ENCODE measurements at places on chromosomes 4 and X. TPM values are rescaled to one million over a fixed set of nuclear protein-coding genes. Genes with fewer than 3 reads are reported as not detected.

DNA sequence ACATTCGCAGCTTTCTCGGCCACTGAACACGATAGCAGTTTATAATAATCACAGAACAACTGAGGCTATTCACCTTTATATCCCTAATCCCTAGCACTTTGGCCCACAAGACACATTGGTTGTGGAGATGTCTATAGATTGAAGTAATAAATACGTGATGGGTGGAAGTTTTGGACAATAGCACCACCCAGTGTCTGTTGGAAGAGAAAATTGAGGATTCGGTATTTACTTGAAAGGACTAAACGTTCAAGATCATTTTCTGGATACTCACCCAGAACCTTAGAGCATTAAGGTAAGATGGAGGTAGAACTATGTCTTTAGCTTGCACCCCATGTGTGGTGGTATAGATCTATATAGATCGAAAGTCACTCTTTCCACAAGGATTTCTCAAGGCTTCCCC lies 787 bp upstream of the TMSB15A start:
- no peak for ATAC-seq

Gene NXF2
- not detected for total RNA-seq

GRCh38 chr4:73864365-73864764 lies 4.8 kb upstream of the CXCL1 start:
- peak; percentile 8 for ATAC-seq

- ATAC-seq, result peak; percentile 97
Observed at GRCh38 chr4:138919094-138919936, 96.3 kb upstream of the NOCT start.

GRCh38 chr4:169675825-169676224 lies 55.4 kb downstream of the CLCN3 start:
- ATAC-seq, result no peak

- no peak for ATAC-seq
Observed at GRCh38 chr4:122686691-122687090, 45.8 kb upstream of the BBS12 start.

- ATAC-seq, result no peak
Observed at GRCh38 chr4:170697845-170698244, 608.1 kb upstream of the AADAT start.

DNA sequence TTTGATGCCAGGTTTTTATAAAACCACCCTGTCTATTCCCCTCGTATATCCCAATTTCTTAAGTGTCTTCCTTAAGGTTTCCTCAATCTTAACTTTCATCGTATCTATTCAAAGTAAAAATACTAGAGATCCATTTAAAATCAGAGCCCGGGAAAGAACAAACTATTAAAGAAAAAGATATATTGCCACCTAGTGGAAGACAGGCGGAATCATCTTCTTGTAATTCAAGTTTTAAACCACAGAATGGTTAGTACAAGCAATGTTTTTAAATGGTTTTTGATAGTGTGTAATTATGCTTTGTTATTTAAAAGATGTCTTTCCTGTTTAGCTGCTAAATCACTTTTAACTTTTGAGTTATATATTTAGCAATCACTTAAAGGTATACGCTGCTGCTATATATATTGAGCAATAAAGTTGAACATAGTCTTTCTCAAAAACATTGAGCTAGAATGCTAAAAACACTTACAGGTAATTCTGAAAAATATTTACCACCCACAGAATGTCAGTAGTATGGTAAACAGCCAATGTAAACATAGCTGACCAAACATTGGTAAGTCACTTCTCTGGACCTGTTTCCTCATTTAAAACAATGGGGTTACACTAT lies 18.2 kb downstream of the PRDM8 start:
- no peak for ATAC-seq

Gene TEX11
- total RNA-seq, result not detected

DNA sequence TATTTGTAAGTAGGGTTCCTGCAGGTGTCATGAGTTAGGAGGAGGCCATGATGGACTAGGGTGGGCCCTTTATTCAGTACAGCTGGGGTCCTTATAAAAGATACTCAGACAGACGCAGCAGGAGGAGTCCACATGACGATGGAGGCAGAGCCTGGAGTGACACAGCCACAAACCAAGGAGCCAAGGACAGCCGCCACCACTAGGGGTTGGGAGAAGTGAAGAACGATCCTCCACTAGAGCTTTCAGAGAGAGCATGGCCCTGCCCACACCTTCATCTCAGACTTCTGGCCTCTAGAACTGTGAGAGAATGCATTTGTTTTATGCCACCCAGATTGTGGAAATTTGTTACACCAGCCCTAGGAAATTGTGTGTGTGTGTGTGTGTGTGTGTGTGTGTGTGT lies 31.1 kb downstream of the JAKMIP1 start:
- no peak for ATAC-seq

Gene MCF2
- 2.8 TPM for total RNA-seq

GRCh38 chr4:23039818-23040217 lies 347.1 kb downstream of the GBA3 start:
- ATAC-seq, result peak; percentile 94

Data from motor neuron (in vitro differentiated cells).